ENCODE measurements at places on chromosomes 7 and 10.
A peak's percentile ranks its signal among the peaks of the same experiment; 100 is the strongest.

- H3K4me3 ChIP-seq: no peak overlapping the region
- H3K4me1 ChIP-seq: no peaks in the 10 kb centered on the region
- no peaks in the 10 kb centered on the region for H3K27me3 ChIP-seq
- H3K36me3 ChIP-seq: no peaks in the 10 kb centered on the region
- H3K27ac ChIP-seq: no peak overlapping the region
Measured at GRCh38 chr10:36462194-36462593, 663.2 kb upstream of the ANKRD30A start.

GRCh38 chr7:144384071-144384470, 19.4 kb downstream of the NOBOX start:
- H3K27ac ChIP-seq: no peak overlapping the region
- H3K27me3 ChIP-seq: no peaks in the 10 kb centered on the region
- peaks cover 1% of the 10 kb centered on the region for H3K36me3 ChIP-seq
- no peak for DNase-seq
- H3K4me3 ChIP-seq: no peak overlapping the region
- no peaks in the 10 kb centered on the region for H3K4me1 ChIP-seq

DNA sequence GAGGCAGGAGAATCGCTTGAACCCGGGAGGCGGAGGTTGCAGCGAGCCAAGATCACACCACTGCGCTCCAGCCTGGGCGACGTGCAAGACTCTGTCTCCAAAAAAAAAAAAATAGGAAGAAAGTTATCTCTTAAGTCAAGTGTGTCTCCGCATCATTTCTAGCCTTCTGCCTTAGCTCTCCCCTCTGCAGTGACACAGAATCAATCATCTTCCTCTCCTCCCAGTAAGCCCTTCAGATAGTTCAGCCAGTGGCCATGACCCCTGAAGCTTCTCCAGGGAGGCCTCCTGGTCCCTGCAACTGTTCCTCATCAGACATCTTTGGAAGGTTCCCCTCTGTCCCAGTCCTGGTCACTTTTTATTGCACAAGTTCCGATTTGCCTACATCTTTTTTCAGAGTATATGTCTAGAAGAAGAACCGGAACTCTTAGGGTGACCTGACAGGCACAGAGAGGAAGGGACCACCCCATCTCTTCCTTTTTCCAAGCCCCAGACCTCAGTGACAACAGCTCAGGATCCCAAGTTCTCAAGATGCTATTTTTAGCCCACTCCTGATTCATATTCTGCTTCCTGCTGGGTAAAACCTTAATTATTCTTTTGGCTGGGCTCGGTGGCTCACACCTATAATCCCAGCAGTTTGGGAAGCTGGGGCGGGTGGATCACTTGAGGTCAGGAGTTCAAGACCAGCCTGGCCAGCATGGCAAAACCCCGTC, 6.6 kb upstream of the RHBDD2 start:
- no peak overlapping the region for H3K4me3 ChIP-seq
- H3K27ac ChIP-seq: no peak overlapping the region
- DNase-seq: no peak
- no peaks in the 10 kb centered on the region for H3K36me3 ChIP-seq
- H3K4me1 ChIP-seq: no peaks in the 10 kb centered on the region
- peaks cover 4% of the 10 kb centered on the region for H3K27me3 ChIP-seq

DNA sequence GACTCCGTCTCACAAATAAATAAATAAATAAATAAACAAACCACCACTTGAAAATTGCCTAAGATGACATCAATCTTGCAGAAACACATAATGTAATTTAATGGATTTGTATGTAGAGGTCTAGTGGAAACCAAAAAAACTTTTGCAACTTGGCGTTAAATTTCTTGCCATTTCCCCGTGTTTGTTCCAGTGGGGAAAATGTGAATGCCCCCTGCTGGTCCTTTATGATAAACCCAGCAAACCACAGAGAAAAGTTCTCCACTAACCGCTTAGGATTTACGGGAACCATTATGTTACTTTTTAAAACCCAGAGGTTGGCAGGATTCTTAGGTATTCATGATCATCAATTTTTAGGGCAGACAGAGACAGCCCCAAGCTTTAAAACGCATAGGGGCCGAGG, 32.5 kb downstream of the LAMB4 start:
- H3K36me3 ChIP-seq: no peaks in the 10 kb centered on the region
- no peak overlapping the region for H3K4me3 ChIP-seq
- no peaks in the 10 kb centered on the region for H3K4me1 ChIP-seq
- DNase-seq: no peak
- H3K27me3 ChIP-seq: peaks cover 39% of the 10 kb centered on the region
- no peak overlapping the region for H3K27ac ChIP-seq

DNA sequence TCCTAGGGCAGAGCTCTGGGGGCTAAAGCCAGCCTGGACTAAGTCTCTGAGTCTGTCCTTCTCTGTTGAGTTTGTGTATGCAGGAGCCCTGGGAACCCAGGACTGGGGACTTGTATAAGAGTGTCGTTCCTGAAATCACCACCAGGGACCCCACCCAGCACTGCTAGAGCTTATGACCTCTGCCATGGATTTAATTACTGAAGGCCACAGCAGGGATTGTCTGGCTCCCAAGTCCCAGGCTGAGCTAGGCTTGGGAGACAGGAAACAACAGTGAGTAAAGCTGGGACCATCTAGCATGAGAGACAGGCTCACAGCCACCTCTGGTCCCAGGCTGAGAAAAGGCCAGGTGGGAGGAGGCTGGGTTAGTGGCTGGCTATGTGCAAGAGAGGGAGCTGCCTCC, 1.4 kb upstream of the TSPAN15 start:
- DNase-seq: no peak
- peaks cover 25% of the 10 kb centered on the region for H3K27me3 ChIP-seq
- no peak overlapping the region for H3K4me3 ChIP-seq
- no peaks in the 10 kb centered on the region for H3K36me3 ChIP-seq
- H3K27ac ChIP-seq: no peak overlapping the region
- H3K4me1 ChIP-seq: peaks cover 25% of the 10 kb centered on the region

DNA sequence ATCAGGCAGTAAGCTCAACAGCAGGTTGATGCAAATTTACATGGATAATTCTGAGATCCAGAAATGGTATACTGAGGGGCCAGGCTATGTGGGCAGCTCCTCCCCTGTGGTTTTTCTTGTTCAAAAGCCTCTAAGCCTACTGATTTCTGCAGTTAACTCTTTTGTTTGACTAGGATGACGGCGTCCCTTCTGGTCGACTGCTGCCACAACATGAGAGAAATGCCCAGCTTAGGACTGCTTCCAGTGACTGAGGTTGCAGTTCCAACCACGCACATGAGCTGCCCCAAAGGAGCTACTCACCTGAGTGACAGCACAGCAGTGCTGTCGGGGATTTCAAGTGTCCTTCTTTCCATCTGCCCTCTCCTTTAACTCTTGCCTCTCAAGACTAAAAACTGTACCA, 973.0 kb upstream of the GHITM start:
- H3K4me1 ChIP-seq: no peaks in the 10 kb centered on the region
- H3K36me3 ChIP-seq: no peaks in the 10 kb centered on the region
- H3K27ac ChIP-seq: no peak overlapping the region
- no peaks in the 10 kb centered on the region for H3K27me3 ChIP-seq
- no peak overlapping the region for H3K4me3 ChIP-seq

DNA sequence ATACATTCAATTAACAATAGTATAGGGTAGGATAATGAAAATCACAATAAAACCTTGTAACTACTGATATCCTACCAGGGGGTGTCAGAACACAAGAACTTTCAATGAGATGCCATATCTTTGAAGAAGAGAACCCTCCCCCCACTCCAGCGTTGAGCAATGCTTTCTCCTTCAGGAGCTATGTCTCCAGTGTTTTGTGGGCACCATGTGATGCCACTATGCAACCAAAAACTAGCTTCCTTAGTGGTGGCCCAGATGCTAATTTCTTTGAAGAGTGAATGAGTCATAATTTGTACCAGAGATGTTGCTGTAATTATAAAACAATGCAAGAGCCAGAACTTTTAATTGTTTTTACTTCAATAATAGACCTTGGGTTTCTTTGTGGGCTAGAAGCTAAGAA, 76.0 kb upstream of the ADO start:
- H3K27ac ChIP-seq: no peak overlapping the region
- peaks cover 7% of the 10 kb centered on the region for H3K36me3 ChIP-seq
- H3K4me3 ChIP-seq: no peak overlapping the region

GRCh38 chr10:29642990-29643389, 8.2 kb upstream of the SVIL start:
- no peak for DNase-seq
- peaks cover 2% of the 10 kb centered on the region for H3K36me3 ChIP-seq
- no peak overlapping the region for H3K27ac ChIP-seq

GRCh38 chr7:143263266-143264195, at the start of gene GSTK1:
Gene GSTK1, plus strand, starts transcription at chr7:143263441. Its CDS starts 73 bp downstream, at chr7:143263514.
- H3K27me3 ChIP-seq: no peaks in the 10 kb centered on the region
- peak within 1 kb of the TSS; percentile 98 for H3K4me3 ChIP-seq
- peaks cover 52% of the 10 kb centered on the region for H3K4me1 ChIP-seq
- H3K27ac ChIP-seq: peak within 1 kb of the TSS; percentile 97

DNA sequence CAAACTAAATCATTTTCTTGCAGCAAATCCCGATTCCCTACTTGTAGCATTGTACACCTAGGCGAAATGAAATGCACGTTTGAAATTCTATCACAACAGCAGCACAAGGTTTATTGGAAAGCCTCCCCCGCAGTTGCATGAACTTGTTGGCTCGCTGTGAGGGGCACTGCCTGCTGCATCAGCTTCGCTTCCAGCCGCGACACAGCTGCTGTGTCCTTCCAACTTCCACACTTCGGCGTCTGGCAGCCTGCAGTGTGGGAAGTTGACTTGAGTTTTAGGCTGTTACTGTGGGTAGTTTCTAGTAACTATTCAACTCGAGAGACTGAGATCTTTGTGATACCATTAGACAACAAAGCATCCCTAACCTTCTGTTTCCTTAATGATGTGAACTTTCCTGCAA, 315.8 kb upstream of the TPK1 start:
- H3K4me1 ChIP-seq: no peaks in the 10 kb centered on the region
- no peak overlapping the region for H3K27ac ChIP-seq
- H3K27me3 ChIP-seq: no peaks in the 10 kb centered on the region
- DNase-seq: no peak
- H3K36me3 ChIP-seq: no peaks in the 10 kb centered on the region
- H3K4me3 ChIP-seq: no peak overlapping the region

DNA sequence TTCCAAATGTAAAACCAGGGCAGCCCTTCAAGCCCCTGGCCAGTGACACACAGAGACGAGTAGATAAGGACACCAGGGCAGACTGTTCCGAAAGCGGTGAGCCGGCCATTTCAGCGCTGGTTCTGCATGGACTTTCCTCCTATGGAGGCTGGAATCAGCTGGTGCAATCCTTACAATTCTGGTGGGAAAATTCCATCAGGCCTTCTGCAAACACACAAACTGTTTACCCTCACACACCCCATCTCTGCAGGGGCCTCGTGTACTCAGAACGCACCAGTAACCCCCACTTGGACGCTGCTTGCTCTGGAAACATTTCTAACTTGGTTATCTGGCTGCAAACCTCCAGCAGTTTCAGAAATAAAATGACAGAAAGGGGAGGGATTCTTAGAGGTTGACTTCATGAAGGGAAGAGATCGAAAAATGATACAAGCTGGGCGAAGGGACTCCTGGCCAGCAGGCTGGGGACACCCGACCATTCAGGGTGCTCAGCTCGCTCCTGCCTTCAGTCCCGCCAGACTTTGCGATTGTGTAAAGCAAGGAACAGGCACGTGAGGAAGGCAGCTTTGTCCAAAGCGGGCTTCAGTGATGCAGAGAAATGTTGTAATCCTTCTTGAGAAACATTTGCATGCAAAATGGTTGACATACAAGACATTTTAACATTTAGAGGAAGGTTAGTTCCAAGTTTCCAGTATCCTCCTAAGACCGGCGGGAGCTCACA, 19.7 kb upstream of the SHH start:
- no peaks in the 10 kb centered on the region for H3K4me1 ChIP-seq
- peaks cover 44% of the 10 kb centered on the region for H3K27me3 ChIP-seq
- H3K27ac ChIP-seq: no peak overlapping the region

- H3K27me3 ChIP-seq: no peaks in the 10 kb centered on the region
- H3K4me3 ChIP-seq: peak overlapping the region; percentile 15
- H3K27ac ChIP-seq: no peak overlapping the region
- no peak for DNase-seq
- peaks cover 18% of the 10 kb centered on the region for H3K4me1 ChIP-seq
Measured at GRCh38 chr10:132551093-132551807, 13.7 kb downstream of the INPP5A start.

GRCh38 chr7:157490465-157490912, 153.7 kb downstream of the DNAJB6 start:
- H3K27ac ChIP-seq: peak overlapping the region; percentile 61
- DNase-seq: no peak
- peaks cover 28% of the 10 kb centered on the region for H3K27me3 ChIP-seq
- H3K4me3 ChIP-seq: peak overlapping the region; percentile 55

GRCh38 chr7:137636376-137636775, 210.4 kb downstream of the DGKI start:
- H3K4me1 ChIP-seq: no peaks in the 10 kb centered on the region
- no peak for DNase-seq
- no peaks in the 10 kb centered on the region for H3K36me3 ChIP-seq
- H3K4me3 ChIP-seq: no peak overlapping the region

DNA sequence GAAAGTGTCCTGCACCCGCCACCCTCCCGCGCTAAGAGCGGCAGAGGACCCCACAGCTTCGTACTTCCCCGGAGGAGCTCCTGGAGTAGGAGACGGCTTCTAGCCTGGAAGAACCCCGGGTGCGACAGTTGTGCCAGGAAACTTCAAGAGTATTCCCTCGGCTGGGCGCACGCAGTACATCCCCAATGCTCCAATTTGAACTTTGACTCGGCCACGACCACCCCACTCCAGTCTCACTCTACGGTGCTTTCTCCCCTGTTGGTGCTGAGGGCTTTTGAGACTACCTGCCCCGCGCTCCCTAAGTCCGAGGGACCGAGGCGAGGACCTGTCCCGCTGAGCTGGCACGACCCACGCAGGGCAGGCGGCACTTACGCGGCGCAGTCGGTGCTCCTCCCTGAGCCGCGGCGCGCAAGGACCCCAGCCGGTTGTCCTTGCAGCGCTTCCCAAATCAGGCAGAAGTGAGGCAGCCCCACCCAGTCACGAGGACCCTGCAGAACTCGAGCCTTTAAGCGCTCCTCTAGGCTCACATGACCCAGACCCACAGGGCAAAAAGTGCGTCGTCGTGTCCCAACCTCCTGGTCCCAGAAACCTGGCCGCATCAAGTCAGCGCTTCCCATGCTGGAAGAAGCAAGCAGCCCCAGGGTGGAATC, at the start of gene CPVL:
Gene CPVL, minus strand, starts transcription at position 481 of the 650 bp plus-strand sequence. CDS start 25,476 bp downstream, outside the sequence.
- no peaks in the 10 kb centered on the region for H3K36me3 ChIP-seq
- H3K4me1 ChIP-seq: peaks cover 5% of the 10 kb centered on the region
- peaks cover 76% of the 10 kb centered on the region for H3K27me3 ChIP-seq
- H3K27ac ChIP-seq: no peak within 1 kb of the TSS
- no peak for DNase-seq

- H3K4me3 ChIP-seq: no peak overlapping the region
- H3K27me3 ChIP-seq: peaks cover 15% of the 10 kb centered on the region
- no peak overlapping the region for H3K27ac ChIP-seq
- no peaks in the 10 kb centered on the region for H3K4me1 ChIP-seq
- no peak for DNase-seq
Measured at GRCh38 chr10:5601826-5602495, 64.4 kb downstream of the ASB13 start.

DNA sequence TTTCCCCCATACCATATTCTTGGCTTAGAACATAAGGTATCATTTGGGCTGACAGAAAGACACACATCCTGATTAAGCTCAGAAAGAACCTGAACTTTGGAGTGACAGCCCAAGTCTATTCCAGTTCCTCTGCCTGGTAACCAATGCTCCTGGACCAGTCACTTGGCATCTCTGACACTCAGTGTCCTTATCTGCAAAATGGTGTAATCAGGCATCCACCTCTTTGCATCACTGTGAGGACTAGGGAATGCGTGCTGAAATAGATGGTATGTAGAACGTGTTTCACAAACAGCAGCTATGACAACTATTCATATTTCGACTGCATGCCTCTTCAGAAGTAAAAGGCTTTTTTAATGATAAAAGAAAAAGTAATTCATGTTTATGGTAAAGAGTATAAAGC, 26.2 kb upstream of the PIK3AP1 start:
- DNase-seq: no peak
- H3K36me3 ChIP-seq: peaks cover 2% of the 10 kb centered on the region
- peaks cover 7% of the 10 kb centered on the region for H3K4me1 ChIP-seq
- H3K27me3 ChIP-seq: no peaks in the 10 kb centered on the region
